Neural crest cell (in vitro differentiated cells): ENCODE measurements at places on chromosomes 7 and 10.

- no peak for DNase-seq
Measured at GRCh38 chr10:32882076-32882475, 76.0 kb downstream of the ITGB1 start.

GRCh38 chr10:98286419-98286818 lies 18.4 kb upstream of the LOXL4 start:
- no peak for DNase-seq

DNA sequence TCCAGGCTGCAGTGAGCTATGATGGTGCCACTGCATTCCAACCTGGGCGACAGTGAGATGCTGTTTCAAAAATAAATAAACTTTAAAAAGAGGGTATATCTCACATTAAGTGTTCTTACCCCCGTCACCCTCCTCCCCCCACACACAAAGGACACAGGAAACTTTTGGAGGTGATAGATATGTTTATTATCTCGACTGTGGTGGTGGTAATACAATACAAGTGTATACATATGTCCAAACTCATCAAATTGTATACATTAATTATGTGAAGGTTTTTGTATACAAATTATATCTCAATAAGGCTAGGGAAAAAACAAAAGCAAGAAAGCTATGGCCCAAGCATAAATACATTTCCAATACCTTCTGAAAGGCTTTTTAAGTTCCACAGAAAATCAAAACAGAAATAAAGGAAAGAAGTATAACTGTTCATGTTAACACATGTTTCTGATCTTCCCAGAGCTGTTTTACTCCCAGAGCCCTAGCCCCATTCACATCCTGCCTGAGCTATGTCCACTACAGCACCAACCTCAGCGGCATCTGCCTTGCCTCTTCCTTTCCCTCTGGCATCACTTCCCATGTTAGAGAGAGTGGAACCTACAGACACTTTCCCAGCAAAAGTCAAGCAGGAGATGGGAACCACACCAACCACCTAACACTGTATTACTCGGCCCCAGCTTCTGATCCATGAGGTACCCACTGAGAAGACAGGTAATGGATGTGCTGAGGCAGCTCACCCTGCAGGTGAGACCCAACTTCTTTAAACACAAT lies 48.1 kb downstream of the SGMS1 start:
- DNase-seq: no peak

- no peak for DNase-seq
Measured at GRCh38 chr7:42456756-42457276, 219.8 kb upstream of the GLI3 start.

DNA sequence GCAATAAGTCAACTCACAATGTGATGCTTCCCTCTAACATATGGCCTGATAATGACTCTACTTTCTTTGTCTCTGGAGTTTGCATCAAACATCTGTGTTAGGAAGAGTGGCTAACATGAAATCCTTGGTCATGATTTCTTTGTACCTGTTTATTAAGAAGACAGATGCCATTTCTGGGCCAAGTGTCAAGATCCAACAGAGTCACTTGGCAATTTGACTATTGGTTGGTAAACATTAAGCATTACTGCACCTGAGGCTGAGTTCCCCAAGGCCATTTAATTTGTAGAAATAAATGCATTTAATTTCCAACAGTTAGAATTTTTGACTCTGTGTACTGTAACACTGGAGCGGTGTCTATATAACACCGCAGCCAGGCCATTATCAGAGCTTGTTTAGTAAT lies 403.7 kb downstream of the GALNT17 start:
- DNase-seq: no peak

DNA sequence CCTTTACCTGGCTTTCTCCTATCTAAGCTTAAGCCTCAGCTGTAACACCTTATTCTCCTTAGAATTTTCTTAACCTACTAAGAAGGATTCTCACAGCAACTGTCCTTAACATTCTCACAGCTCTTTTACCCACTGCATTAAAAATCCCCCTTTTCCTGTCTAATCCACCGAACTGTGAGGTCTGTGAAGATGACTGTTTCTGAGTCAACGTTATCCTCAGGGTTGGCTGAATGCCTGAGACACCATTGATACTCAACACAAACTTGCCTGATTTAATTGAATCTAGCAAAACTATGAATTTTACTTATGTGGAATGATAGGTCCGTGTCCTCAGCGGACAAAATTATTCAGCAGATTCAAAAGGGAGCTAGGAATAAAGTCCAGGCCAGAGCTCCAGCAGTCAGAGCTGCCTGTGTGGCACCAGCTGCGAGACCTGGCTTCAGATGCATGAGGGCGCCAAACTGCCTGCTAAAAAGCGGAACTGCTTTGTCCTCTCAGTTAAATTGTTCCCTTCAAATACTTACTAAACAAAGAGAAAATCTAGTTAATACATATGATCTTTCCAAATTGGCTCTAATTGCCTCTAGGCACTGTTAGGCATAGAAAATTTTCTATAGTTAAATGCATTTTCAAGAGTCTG lies 33.4 kb upstream of the VWDE start:
- DNase-seq: no peak

DNA sequence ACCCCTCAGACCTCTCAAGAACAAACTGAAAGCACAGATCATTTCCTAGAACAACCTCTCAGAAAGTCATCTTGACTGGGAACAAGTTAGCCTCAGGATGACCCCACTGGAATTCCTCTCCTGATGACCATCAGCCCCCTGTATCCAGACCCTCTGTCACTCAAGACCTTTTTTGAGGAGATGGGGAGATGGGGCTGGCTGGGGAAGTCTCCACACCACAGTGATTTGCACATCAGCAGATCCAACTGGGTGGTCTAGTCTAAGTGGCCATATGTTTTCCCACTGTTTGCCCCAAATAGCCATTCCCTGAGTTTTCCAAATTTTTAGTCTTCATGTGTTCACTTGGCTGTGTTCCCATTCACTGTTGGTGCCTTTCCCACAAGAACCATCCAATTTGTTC lies 452.4 kb upstream of the NPVF start:
- DNase-seq: no peak

GRCh38 chr10:48476279-48476982 lies 128.4 kb downstream of the ARHGAP22 start:
- DNase-seq: no peak

DNA sequence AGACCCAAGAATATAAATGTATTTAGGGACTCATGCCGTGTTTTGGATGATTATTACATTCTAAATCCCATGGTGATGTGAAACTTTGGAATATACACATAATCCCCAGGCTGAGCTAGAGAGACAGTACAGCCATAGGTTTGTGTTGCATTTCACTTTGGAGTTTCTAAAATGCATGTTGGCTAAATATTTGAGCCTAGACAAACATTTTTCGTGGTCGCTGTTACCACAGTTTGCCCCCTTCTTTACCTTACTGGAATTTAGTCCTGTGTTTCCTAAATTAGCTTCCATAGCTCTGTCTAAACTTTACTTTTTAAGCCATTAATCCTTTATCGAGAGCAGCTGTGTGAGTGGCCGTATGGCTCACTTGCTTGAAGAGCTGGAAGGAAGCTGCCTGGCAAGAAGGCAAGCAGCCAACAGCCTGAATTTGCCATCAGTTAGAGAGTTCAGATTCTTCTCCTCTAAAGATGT lies 192.0 kb downstream of the BICC1 start:
- DNase-seq: no peak

GRCh38 chr10:110784198-110784597 lies 87.5 kb upstream of the PDCD4 start:
- no peak for DNase-seq

- DNase-seq: no peak
Measured at GRCh38 chr10:122475100-122475499, 13.7 kb downstream of the HTRA1 start.

- DNase-seq: no peak
Measured at GRCh38 chr10:124155781-124156435, 62.5 kb upstream of the CHST15 start.

DNA sequence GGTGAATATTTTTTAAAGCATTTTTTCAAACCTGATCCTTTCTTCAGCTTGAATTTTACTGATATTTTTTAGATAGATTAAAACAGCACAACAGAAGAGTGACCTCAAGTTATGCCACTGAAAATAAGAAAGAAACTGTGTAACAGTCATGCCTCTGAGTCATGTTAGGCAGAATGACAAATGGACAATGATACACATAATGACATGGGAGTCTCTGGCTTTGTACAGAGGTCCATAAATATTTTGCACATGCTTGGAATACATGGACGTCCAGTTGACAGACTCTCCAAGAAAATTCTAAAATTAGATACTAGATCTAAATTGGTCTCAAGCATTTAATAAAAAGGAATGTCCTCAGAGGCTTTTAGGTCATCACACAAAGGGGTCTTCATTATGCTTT lies 21.9 kb upstream of the SEMA3A start:
- DNase-seq: no peak

DNA sequence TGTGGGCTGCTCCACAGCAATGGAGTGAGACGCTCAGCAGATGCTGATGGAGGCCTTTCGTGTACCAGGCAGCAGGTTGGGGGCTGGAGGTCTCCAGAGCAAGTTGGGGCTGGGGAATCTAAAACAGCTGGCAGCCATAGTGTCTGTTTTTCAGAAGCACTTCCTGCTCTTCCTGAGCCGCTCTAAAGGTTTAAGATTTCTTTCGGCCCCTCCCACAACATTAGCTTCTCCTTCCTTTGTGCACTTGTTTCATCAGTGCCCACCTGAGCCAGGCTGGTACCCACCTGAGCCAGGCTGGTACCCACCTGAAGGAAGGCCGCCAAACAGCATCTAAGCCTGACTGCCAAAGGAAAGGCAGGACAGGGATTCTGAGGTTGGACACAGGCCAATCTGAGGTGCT lies 18.4 kb upstream of the WAPL start:
- no peak for DNase-seq

GRCh38 chr7:44330331-44330730 lies 4.9 kb upstream of the CAMK2B start:
- DNase-seq: no peak

GRCh38 chr7:26306790-26307189 lies 15.1 kb downstream of the SNX10 start:
- no peak for DNase-seq

- DNase-seq: no peak
Measured at GRCh38 chr10:51501396-51501795, 198.0 kb downstream of the CSTF2T start.

DNA sequence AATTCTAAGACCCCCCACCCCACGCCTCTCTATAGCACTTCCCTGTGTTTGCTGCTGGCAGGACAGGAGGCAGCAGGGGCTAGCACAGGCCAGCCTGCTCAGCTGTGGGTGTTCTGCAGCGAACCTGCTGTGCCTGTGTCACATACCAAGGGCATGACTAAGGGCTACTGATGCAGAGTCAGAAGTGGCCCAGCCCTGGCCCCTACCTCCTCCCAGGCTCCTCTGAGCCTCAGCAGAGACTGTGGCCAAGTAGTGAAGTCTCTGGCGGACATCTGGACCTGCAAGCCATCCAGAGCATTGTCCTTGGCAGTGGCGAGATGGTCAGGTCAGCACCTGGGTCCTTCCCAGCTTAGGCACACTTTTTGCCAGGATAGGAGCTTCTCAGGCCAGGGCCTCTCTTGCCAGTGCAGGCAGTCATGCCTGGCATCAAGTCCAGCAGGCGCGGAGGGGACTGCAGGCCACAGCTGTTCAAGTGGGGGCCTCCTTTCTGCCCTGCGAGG lies 116.3 kb upstream of the RET start:
- no peak for DNase-seq

- DNase-seq: no peak
Measured at GRCh38 chr7:89914711-89915110, 239.6 kb upstream of the STEAP1 start.

DNA sequence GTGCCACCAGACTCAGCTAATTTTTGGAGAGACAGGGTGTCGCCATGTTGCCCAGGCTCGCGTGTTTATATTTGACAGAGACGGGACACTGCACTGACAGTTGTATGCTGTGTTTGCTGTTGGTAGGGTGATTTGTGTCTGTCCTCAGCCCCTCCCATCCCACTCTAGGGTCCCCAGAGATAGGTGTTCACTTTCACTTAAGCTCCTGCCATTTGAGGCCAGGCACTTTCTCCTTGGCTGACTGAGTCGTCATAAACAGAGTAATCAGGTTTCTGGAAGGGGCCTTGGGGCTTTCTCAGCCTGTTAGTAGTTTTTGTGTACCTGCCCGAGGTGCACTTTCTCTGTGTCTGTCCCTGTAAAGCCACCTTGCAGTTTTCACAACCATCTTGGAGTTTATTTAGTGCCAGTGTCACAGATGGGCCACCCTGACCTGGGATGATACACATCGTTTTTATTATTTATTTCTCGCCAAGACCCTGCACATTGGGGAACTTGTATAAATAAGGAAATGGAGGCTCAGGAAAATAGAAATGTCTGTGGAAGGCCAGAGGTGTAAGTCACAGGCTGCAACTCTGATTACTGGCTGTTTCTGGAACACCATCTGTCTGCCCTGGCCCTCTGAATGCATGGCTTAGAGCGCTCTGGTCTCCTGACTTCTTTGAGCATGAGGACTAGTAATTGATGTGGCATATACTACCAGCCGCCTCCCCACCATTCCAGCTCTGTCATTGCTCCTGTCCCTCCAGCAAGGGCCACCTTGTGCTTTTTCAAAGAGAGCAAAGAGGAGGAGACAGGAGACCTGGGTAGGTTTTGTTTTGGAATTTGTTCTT lies 81.9 kb upstream of the PDCD4 start:
- no peak for DNase-seq

DNA sequence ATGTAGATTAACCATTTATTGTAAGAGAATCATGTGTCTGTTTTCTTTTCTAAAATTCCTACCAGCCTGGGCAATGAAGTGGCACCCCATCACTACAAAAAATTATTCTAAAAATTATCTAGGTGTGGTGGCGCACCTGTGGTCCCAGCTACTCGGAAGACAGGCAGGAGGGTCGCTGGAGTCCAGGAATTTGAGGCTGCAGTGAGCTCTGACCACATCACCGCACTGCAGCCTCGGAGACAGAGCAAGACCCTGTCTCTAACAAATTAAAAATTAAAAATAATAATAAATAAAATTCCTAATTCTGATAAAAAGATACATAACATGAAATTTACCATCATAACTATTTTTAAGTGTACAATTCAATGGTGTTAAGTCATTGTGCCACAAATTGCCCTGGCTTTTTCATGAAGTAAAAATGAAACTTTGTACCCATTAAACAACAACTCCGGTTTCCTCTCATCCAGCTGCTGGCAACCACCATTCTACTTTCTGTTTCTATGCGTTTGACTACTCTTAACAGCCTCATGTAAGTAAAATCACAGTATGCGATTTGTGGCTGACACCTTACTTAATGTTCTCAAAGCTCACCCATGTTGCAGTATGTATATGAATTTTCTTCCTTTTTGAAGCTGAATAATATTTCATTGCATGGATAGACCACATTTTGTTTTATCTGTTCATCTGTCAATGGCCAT lies 20.6 kb upstream of the USP6NL start:
- no peak for DNase-seq

GRCh38 chr7:38842746-38843145 lies 66.2 kb downstream of the VPS41 start:
- no peak for DNase-seq

GRCh38 chr10:11429439-11430052 lies 181.9 kb downstream of the USP6NL start:
- no peak for DNase-seq

GRCh38 chr10:10609379-10609955 lies 408.2 kb upstream of the CELF2 start:
- no peak for DNase-seq

DNA sequence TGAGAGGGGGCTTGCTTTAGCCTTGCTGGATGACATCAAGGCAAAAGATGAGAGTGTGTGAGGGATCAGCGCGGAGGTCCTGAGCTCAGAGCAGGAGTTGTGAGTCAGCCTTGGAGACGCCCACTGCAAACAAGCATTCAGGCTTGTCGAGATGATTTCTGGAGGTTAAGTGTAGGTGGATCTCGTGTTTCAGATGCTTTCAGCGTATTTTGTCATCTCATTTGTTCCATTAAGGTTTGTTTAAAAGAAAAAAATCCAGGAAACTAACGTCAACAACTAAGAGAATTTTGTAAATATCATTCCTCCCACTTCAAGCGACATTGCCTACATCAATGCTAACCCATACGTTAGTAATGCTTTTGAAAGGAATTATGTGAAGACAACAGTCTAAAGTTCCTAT lies 715.4 kb upstream of the NRP1 start:
- DNase-seq: no peak
